Activated naive CD4-positive, alpha-beta T cell treated with anti-CD3 and anti-CD28 coated beads, Interleukin-2, amount 10 ng/mL, durations not matched to agents 7 days and 5 days (primary cell): ENCODE measurements at places on chromosomes 11 and 22.

GRCh38 chr11:19905280-19905853 is 192.7 kb downstream of the NAV2 start:
- DNase-seq, result no peak

- DNase-seq, result no peak
Measured at GRCh38 chr11:787084-787675, 2.7 kb downstream of the CEND1 start.

GRCh38 chr11:120390585-120390922 is 54.3 kb downstream of the ARHGEF12 start:
- no peak for DNase-seq

- no peak for DNase-seq
Measured at GRCh38 chr11:72727521-72727920, 24.7 kb downstream of the ARAP1 start.

DNA sequence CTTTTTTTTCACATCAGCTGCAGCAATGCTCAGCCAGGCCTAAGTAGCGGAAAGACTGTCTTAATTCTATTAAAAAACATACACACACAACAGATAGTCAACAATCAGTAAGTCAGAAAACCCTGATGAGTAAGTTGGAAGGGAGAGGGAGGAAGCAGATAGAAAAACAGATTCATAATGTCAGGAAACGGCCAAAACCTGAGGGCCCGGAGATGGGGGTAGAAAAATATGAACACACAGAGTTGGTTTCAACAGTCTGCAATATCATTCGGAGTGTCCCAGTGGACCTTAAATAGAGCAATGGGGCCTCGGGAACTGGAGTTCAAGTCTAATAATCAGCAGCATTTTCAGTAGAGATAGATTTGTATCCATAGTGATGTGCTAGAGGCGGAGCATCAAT is 14.8 kb downstream of the LRRC55 start:
- DNase-seq, result no peak

DNA sequence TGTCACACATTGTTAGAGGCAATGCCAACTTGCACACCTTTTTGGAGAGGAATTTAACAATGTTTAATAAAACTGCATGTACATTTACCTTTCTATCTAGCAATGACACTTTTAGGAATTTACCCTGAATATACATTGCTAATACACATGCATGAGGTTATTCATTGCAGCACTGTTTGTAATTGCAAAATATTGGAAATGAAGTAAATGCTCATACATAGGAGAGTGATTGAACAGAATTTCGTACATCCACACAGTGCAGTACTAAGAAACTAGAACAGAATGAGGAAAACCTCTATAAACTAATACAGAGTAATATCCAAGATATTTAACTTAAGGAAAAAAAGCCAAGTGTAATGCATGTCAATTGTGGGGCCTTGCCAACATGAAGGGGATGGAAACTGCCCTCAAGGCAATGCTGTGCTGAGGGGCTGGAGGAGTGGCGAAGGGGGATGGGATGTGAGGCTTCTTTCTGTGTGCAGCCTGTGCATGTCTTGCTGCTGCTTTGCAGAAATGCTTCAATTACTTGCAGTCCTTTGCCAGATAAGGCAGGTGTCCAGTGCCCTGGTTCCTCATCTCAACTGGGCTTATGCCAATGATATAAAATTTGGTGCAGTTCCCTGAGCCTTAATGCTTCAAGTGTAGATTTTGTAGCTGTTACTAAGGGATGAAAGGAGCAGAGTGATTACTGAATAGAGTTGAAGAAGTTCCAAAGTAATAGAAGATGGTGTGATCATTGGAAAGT is 96.1 kb downstream of the GRIA4 start:
- DNase-seq, result no peak

GRCh38 chr11:31806928-31807798 is 4.0 kb downstream of the PAX6 start:
- DNase-seq, result no peak

DNA sequence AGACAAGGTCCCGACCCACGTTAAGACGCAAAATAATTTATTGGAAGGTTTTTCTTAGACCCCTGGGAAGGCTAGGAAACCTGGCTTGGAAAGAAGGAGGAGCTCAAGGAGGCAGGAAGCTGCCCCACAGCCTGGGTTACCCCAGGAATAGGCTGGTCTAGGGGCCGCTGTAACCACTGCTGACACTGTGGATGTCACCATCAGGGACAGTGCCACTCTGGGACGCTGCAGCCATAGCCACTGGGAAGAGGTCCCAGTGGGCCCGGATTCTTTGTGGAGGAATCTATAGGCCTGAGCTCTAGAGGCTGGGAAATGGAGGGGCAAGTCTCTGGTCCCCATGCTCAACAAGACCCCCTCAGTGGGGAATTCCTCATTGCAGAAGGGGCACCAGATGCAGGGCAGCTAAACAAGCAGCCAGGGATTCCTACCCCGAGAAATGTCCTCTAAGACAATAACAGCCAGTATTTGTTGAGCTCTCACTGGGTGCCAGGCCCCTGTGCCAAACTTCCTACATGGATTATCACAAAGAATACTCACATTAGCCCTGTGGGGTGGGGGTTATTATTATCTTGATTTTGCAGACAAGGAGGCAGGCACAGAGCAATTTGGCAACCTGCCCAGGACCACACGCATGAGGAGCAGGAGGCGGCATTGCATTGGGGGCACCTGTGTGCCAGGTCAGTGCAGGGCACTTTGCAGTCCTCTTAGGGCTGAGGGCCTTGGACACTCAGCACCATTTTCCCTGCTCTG is 19.5 kb upstream of the CHKA start:
- no peak for DNase-seq

- no peak for DNase-seq
Measured at GRCh38 chr11:117933930-117934329, 4.7 kb upstream of the TMPRSS13 start.

GRCh38 chr22:35712672-35713071 is 5.0 kb upstream of the APOL5 start:
- DNase-seq, result no peak

DNA sequence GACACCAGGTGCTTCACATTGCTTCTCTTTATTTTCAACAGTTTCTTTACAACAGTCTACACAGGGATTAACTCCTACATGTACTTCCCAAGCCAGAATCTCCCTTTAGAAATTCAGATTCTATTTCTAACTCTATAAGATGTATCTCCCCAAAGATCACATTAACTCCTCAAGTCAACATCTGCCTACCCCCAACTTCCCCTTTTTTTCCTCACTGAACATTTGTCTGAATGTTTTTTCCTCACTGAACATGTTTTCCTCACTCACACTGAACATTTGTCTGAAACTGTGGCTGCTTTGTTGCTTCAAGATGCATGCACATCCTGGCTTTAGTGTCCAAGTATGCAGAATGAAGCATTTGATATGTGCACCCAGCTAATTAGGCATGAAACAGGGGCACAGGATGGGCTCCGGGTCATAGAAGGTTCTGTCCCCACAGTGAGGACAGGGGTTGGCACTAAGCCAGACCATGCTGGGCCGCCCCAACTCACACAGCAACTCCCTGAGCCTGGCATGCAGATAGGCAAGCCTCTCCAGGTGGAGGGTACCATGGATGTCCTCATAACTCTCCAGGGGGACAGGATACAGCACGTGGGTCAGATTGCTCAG is 11.3 kb downstream of the PRAME start:
- no peak for DNase-seq

DNA sequence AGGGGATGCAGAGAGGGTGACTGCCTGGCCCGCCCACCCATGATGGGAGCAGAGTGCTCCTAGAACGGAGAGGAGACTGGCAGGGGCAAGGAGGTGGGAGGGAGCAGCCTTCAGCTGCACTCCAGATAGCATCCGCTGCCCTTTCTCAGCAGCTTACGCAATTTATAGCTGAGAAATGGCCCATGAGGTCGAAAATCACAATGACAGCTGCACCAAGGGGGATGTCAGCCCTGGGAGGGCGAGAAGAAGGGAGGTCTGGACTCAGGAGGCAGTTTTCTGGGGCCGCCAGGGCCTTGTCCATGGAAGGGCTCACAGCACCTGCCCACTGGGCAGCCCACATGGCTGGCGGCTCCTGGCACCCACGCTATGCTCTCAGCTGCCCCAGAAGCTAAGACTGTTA is 17.6 kb upstream of the MOB2 start:
- DNase-seq, result no peak

DNA sequence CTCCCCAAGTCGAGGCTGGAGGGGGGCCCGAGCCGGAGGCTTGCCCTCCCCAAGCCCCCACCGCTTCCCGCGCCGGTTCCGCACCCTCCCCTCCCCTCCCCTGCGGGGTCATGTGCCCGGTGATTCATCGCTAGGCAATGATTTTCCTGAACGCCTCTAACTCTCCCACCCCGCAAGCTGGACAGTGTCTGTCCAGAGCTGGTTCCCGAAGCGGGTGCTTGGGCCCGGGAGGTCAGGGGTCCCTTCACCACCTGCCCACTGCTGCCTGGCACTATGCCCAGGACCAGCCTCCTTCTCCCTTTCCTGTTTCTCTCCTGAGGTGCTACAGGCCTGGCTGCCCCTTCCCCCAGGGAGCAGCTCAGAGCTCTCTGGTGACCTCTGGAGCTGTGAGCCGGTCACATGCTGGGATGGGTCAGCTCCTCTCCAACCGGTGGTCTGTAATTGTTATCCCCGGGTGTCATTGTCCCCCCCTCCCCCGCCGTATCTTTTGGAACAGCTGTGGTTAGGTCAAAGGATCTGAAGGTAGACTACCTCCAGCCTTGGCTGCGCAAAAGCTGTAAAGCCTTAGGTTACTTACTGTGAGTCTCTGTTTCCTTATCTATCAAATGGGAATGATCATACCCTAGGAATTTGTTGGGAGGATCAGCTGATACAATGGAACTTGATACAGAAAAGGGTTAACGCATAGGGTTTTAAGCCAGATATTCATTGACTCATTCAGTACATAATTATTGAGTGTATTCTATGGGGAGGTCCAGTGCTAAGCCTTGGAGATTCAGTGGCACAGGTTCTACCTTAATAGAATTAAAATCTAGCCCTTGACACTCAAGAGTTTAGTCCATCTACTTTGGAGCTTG is 753 bp downstream of the STX3 start:
- DNase-seq, result peak; percentile 62

GRCh38 chr11:9158898-9159391 is 67.5 kb upstream of the SCUBE2 start:
- no peak for DNase-seq

DNA sequence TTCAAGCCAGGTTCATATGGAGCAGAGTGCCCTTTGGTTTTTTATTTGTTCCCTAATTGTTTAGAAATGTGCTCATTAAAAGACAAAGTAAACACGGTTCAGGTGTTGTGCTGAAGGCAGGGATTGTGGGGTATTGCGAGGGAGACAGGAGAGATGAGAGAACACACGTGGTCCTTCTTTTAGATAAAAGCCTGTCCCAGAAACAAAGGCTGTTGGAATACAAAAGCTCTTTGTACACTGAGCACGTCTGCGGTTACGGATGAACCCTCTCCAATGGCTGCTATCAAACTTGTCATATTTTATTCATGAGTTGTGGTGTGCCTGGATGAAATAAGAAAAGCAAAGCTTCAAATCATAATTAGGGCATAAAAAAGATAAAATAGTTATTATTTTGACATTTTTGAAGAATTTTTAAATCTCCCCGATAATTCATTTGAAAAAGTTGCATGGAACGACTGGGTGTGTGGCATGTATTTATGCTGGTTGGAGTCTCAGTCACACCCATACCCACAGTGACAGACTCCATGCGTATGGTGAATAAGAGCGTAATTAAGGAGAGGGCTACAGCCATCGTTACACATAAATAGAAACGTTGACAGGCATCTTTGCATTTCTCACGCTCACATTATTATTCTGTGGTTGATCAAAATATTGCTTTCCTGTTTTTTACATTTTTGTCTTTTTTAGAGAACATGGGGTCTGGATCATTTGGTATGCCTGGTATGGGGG is 92.9 kb downstream of the NELL1 start:
- DNase-seq, result no peak

- no peak for DNase-seq
Measured at GRCh38 chr22:30009478-30009877, 70.8 kb upstream of the HORMAD2 start.

- no peak for DNase-seq
Measured at GRCh38 chr11:21988477-21988876, 204.4 kb upstream of the ANO5 start.

GRCh38 chr22:46774253-46774979 is 12.0 kb downstream of the TBC1D22A start:
- DNase-seq, result no peak

- DNase-seq, result no peak
Measured at GRCh38 chr22:43249789-43250471, 63.0 kb upstream of the TTLL12 start.

- peak; percentile 75 for DNase-seq
Measured at GRCh38 chr22:38202437-38203089, 769 bp downstream of the MAFF start.

GRCh38 chr11:90204832-90205646 is 17.8 kb downstream of the CHORDC1 start:
- DNase-seq, result peak; percentile 23

GRCh38 chr11:131370901-131371790 is 731 bp downstream of the NTM start:
- DNase-seq, result no peak

- no peak for DNase-seq
Measured at GRCh38 chr11:123132881-123133280, 62.2 kb downstream of the CLMP start.

DNA sequence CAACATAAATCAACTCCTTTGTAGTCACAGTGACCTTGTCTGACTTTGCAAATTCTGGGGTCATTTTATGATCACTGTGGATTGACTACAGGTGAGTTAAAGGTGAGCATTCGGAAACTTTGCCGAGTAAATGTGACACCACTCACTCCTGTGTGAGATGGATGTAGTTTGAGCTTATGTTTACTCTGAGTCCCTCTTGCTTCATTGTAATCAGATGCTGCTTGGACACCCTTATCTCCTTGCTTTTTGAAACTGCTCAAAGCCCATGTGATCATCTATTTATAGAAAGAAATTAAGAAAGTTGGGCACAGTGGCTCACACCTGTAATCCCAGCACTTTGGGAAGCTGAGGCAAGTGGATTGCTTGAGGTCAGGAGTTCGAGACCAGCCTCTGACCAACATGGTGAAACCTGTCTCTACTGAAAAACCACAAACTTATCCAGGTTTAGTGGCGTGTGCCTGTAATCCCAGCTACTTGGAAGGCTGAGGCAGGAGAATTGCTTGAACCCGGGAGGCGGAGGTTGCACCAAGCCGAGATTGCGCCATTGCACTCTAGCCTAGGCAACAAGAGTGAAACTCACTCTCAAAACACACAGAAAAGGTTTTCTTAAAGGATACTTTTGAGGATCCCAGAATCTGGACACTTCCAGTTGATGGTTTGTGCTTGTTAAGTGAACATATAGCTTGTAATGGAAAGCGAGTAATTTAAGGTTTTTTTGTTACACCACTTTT is 7.2 kb downstream of the FAM118A start:
- DNase-seq, result no peak

- no peak for DNase-seq
Measured at GRCh38 chr22:46537225-46537945, at the start of gene CELSR1. TSS of gene CELSR1 (minus strand) at chr22:46537620. CDS start at chr22:46537170, 450 bp downstream.

- no peak for DNase-seq
Measured at GRCh38 chr22:23207729-23208393, 27.6 kb downstream of the BCR start.

DNA sequence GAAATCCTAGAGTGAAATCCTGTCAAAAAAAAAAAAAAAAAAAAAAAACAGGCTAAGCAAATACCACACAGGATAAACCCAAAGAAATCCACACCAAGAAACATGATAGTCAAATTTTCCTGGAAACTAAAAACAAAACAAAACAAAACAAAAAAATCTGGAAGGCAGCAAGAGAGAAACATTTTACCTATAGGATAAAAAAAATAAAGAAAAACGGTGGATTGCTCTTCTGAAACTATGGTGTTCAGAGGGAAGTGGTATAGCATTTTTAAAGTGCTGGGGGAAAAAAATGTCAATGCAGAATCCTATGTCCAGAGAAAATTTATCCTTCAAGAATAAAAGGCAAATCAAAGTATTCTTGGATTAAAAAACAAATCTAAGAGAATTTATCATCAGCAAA is 41.6 kb upstream of the CBX7 start:
- DNase-seq, result no peak

- DNase-seq, result no peak
Measured at GRCh38 chr11:10674911-10675440, 18.6 kb downstream of the IRAG1 start.
